ENCODE measurements at places on chromosomes 6 and 20.

DNA sequence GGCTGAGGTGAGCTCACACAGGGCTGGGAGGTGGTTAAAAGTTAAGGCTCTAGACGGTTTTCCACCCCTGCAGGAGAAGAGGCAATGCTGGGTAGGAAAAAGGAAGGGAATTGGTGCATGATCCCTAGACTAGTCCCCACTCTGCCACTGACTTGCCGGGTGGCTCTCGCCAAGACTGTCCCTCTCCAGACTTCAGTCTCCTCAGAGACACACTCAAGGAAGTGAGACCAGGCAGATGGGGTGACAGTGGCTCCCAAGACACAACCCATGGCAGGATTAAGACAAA is 13.1 kb downstream of the C20orf96 start:
- DNase-seq: no peak

GRCh38 chr6:115838763-115839401 is 221.8 kb downstream of the FRK start:
- peak; percentile 7 for DNase-seq

DNA sequence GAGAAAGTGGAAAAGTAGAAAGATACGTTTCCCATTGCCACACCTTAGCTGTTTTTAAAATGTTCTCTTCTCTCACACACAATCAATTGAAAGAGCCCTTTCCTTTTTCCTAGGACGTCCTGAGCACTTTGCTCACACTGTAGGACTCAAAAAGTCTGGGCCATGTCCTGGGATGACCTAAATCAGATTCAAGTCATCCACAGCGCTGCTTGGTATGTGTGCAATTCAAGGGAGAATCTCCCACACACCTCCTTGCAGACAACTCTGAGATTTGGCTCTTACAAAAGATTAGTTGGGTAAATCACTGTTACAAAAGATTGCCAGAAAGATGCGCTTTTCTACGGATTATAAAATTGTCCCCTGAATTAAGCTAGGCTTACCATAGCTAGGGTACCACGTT is 130.1 kb downstream of the RNASET2 start:
- no peak for DNase-seq

DNA sequence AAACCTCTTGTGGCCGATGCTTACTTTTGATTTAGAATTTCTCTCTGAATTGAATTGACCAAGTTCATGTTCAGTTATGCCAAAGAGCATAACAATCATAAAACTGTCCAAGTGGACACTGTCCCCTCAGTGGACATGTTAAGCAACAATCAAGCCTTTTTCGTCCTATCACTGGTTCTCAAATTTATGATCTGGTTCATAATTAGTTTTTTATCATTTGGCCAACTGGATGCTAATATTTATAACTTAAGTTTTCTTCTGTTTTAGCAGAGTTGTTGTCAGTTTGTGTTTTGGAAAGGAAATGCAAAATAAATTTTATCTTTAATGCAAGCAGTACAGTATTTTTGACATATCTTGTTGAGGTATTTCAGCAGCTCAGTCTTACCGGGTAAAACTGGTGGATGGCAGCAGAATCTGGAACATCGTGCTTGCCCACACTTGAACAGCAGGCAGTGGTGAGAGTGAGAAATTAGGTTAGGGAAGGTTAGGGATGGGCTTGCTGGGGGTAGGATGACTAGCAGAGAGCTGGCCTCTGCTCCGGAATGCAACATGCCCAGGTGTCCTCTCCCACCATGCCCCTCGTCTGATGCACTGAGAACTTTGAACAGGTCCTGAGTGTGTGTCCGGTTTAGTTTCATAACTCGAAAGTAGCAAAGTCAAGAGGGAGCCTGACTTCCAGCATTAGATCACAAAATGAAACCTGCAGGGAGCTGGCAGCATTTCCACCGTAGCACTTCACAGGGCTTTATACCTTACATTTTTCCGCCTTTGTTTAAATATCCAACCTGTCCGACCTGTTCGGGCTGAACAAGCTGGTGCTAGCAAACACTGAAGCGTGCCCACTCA is 93.1 kb downstream of the RREB1 start:
- DNase-seq: no peak

DNA sequence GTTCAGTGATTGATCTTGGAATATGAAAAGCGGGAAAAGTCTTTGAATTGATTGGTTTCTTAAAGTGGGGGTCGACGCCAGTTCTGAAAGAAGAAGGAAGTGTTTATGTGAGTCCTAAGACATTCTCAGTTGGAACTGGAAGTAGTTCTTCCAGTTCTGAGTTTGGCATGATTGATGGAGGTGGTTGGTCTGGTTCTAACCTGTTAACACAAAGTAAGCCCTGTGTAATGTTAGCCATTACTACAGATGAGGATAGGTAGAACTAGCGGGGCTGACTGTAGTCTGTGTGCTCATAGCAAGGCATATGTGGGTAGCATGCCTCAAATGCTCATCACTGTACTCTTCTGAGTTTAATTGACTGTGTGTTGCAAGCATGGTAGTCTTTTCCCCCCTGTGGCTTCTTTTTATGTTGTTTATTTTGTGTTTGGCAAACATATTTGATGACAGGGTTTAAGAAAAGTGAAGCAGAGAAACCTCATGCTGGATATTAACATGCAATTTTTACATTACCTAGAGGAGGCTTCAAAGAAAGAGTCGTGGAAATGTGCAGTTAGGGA is 24.9 kb downstream of the CITED2 start:
- no peak for DNase-seq

DNA sequence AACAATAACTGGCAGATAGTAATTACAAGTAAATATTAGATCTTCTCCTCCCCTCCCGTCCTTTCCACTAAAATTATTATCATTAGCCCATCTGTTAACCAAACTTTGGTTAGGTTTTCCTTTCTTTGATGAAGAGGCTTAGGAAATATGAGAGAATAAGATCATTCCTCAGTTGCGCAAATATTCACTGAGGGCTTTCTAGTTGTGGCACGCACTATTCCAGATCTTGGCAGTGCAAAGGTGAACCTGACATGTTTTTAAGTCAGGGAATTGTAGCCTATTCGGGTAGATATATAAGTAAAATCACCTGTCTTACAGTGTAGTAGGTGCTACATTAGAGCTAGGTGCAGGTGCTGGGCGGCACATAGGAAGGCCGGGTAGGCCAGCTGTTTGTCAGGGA is 31.1 kb downstream of the RNF217 start:
- no peak for DNase-seq

DNA sequence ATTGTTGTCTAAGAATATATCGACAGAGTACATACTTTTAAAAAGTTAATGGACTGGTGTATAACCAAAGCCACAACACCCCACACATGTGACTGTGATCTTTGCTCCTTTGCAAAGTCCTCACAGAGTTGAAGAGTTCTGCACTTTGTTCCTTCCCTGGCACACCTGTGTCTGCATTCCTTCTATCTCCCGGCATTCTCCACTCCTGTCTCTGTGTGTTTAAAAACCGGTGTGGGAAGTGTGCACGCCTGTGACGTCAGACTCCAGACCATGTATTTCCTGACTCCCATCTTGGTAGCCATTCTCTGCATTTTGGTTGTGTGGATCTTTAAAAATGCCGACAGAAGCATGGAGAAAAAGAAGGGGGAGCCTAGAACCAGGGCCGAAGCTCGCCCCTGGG is at the start of gene IYD:
Gene IYD (plus strand): TSS at position 251 of the 400 bp plus-strand sequence. CDS start 20 bp downstream, at position 271.
- no peak for DNase-seq

DNA sequence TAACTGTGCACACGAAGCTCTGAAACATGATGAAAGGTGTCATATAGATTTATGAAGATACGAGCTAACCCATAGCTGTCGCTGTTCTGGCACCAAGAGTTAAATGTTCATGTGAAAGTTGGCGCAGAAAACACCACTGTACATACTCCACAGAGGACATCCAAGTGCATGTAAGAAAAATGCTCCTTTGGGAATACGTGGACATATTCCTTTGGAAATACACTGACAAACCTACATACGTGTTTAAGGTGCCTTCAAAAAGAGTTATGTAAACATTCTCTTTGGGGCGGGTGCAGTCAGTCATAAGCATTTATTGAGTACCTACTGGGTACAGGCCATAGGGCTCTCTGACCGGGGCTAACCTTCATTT is 723 bp upstream of the ARID1B start:
- DNase-seq: peak; percentile 16

DNA sequence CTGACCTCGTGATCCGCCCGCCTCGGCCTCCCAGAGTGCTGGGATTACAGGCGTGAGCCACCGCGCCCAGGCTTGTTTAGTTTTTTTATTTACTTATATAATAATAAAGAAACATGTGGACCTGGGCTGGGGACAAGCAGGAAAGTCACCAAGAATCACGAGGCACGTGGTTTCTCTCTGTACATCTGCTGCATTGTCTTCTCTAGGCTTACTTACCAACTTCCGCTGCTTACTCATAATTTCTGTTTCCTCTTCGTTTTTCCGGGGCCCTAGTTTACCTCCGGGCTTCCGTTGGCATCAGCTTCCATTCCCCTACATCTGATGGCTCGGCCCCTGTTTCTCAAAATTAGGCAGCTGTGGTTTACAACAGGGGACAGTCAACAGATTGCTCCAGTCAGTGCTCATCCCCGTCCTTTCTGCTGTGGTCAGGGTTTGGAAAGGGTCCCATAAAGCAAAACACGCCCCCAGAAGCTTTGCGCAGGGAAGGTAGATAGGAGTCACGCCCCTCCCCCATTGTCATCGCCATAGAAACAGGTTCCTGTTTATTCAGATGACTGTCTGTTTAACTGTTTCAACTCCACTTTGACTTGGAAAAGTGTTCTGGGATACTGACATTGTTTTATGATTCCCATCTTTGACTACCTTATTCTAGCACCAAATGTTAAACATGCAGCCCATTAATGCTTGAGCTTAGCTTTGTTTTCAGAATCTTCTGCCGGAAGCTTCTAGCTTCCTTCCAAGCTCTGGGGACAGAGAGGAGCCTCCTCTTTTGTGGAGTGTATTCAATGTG is 31.9 kb upstream of the TXLNB start:
- peak; percentile 14 for DNase-seq

- DNase-seq: no peak
Observed at GRCh38 chr20:14335052-14335451, 2.4 kb downstream of the FLRT3 start.

GRCh38 chr6:124984668-124985338 is 22.6 kb downstream of the RNF217 start:
- DNase-seq: no peak

DNA sequence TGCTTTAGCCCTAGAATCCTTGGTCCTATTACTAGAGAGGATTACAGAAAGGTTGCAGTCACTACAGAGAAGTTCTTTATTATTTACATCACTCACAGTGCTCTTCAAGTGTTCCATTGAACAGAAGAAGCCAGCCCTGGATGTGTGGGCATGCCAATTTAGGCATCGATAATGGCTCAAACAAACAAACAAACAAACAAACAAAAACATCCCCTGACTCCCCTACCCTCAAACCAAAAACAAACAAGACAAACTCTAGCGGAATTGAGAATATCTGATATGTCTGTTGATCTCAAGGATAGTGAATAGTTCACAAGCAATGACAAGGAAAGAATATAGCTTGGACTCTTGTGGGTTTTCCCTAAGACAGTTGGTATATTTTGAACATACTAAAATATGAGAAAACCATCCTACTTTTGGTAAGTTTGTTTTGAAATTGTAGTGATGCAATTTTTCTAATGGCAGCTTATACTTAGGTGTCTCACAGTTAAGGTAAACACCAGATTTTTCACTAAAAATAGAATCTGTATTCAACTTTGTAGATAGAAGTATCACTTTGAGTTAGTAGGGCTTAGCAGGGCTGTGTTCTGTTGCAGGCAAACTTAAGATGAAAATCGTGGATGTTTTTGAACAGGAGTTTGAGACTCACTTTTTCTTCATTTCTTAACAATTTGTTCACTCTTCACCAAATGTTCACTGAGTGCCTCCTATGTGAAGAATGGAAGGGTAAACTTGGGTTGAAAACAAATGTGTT is 92.8 kb upstream of the FAM184A start:
- no peak for DNase-seq

DNA sequence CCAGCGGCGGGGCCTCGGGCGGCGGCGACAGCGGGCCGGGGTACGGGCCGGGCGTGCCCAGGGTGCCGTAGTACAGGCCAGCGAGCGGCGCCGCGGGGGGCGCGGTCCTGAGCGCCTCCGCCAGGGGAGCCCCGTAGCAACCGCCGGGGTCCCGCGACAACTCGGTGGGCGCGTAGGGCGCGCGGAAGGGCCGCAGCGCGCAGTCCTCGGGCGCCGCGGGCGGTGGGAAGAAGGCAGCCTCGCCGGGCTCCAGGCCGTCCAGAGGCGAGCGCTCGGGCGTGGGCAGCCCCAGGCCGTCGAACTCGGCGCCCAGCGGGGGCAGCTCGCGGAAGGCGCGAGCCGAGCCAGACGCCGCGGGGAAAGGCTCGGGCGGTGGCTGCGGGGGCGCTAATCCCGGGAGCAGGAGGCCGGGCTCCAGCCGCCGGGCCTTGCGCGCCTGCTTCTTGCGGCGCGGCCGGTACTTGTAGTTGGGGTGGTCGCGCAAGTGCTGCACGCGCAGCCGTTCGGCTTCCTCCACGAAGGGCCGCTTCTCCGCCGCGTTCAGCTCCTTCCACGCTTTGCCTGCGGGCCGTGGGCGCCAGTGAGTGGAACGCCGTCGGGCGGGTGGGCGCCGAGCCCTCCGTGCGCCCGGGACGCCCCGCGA is 916 bp downstream of the SOX18 start:
- no peak for DNase-seq

DNA sequence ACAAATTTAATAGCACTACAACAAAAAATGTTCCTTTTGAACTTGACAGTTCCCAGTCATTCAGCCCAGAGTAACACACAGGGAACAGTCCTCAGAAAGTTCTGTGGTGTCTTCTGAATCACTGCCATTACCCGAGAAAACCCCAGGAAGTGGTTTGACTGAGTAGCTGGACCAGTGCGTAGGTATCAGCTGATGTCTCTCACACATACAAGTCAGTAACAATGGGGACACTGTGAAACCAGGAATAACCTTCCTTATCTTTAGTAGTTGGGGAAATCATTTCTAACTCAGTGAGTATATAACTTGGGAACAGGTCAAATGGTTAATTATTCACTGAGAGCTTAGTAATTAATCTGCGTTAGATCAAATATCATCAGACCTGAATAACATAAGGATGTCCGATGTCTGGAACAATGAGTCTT is 73.1 kb downstream of the HIVEP2 start:
- peak; percentile 15 for DNase-seq

DNA sequence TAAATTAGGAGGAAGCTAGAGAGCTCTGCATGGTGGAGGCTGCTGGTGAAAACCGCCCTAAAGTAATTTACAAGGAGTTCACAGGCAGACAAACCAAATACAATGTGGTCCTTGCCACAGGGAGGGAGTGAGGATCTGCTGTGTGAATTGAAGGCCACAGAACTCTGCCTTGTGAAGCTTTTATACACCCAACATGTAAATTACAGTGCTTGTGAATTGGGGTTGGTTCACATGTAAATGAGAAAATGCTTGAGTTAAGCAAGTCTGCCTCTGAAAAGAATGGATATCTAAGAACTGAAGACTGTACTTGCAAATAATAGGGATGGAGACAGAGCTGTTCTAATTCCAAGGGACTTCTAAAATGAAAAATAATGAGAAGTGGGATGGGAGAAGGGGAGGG is 194.2 kb downstream of the SLC35F1 start:
- DNase-seq: no peak
